Osteocyte (in vitro differentiated cells): ENCODE measurements at places on chromosomes 13 and 19.

GRCh38 chr13:30113983-30114570 lies 193.3 kb downstream of the KATNAL1 start:
- DNase-seq: no peak

GRCh38 chr19:1521636-1522035 lies 2.2 kb upstream of the PLK5 start:
- DNase-seq: no peak

DNA sequence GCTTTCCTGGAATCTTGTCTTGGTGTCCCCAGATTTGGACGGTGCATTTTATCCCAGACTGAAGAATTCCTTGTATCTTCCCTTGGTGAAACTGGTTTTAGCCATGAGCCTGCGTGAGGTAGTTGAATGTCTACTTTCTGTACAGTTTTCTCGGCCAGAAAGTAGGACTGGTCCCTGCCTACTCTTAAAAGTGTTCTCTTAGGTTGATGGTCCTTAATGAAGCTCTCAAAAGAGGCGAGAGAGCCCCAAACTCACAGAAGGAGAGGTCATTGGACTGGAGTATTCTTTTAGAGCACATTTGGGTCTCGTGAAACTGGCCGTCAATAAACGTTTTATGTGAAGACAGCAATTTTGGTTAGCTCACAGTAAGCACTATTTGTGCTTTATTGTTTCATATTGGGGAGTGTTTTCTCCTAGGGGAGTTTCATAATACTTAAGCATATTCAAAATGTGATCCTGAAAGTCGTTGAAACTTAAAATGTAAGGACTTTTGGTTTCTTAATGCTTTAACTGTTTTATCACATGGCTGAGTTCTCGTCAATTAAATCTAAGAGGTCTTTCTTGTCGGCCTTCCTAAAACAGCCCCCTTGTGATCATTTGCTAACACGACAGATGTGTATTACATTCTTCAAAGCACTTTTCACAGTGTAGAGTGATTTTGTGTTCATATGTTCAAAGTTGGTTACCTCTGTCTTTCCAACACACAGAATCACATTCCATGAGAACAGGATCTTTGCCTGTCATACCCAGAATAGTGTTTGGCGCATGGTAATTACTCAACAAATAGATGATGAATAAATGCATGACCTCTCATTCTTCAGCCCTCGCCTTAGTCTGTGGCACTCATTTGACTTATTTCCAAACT lies 889 bp downstream of the GTF2F2 start:
- no peak for DNase-seq

DNA sequence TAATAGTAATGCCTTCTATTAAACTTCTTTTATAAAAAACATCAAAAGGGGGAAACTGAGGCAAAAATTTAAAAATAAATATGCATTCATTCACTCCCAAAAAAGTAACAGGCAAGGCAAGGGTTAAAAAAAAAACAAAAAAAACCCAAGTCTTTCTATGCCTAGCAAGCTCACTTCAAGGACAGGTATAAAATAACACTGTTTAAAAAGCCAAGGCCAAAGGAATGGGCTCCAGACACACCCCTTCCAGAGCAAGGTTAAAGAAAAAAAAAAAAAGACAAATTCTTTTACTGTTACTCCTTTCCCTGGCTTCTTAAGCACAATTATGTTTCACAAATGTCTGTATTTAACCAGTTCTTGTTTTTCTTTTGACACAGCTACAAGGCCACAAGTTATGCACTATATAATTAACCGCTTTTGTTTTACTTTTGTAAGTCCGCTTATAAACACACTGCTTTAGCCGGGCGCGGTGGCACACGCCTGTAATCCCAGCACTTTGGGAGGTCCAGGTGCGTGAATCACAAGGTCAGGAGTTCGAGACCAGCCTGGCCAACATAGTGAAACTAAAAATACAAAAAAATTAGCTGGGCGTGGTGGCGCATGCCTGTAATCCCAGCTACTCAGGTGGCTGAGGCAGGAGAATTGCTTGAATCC lies 3.6 kb downstream of the SIGLEC11 start:
- DNase-seq: no peak
